ENCODE measurements at places on chromosomes 4 and X. TPM values are rescaled to one million over a fixed set of nuclear protein-coding genes. Genes with fewer than 3 reads are reported as not detected.

Gene LINC00632
- total RNA-seq, result under 0.01 TPM

Gene SYTL5
- 0.10 TPM for total RNA-seq

Gene HPGDS
- not detected for total RNA-seq

Gene AREG
- total RNA-seq, result 0.29 TPM

Gene DACH2
- not detected for total RNA-seq

Gene ADGRG2
- not detected for total RNA-seq

Gene SSX1
- not detected for total RNA-seq

Gene GSX2
- total RNA-seq, result not detected

Gene CT45A2
- not detected for total RNA-seq

Gene NAT8L
- under 0.01 TPM for total RNA-seq

Gene UGT8
- not detected for total RNA-seq

Gene MAGEA1
- not detected for total RNA-seq

Gene MAOA
- total RNA-seq, result 65.0 TPM

Gene F9
- not detected for total RNA-seq

Gene OPRPN
- total RNA-seq, result not detected

Gene FTSJ1
- 75.7 TPM for total RNA-seq

Gene TMEM271
- total RNA-seq, result not detected

Measured in vein endothelial cell (primary cell).